ENCODE measurements at places on chromosomes 7 and 10. TPM values are rescaled to one million over a fixed set of nuclear protein-coding genes. Genes with fewer than 3 reads are reported as not detected.

The RADIL gene
- total RNA-seq = 3.7 TPM

The MRPL43 gene
- 29.3 TPM for total RNA-seq

The NOS3 gene
- total RNA-seq = 1.2 TPM

The MACC1 gene
- total RNA-seq = 0.25 TPM

The HABP2 gene
- total RNA-seq = under 0.01 TPM

The CDC14C gene
- not detected for total RNA-seq

The HSPA12A gene
- 38.8 TPM for total RNA-seq

The LRIT1 gene
- not detected for total RNA-seq

The FAM25G gene
- total RNA-seq = not detected

The PPP1R3A gene
- total RNA-seq = not detected

The CHAT gene
- not detected for total RNA-seq

The NPFFR1 gene
- 1.5 TPM for total RNA-seq

The EBLN1 gene
- total RNA-seq = not detected

The C7orf57 gene
- 1.2 TPM for total RNA-seq

The LBX1 gene
- total RNA-seq = not detected

The ELN gene
- 11.3 TPM for total RNA-seq

The PLCE1 gene
- total RNA-seq = 6.6 TPM

The GPER1 gene
- total RNA-seq = 0.98 TPM

The TFPI2 gene
- 0.25 TPM for total RNA-seq

The GPR15LG gene
- not detected for total RNA-seq

The CPA1 gene
- not detected for total RNA-seq

The SLC26A4 gene
- total RNA-seq = 3.4 TPM

The TEX47 gene
- not detected for total RNA-seq

The ASZ1 gene
- not detected for total RNA-seq

The PNLIPRP1 gene
- total RNA-seq = not detected

The ANKRD1 gene
- total RNA-seq = not detected

The PLEKHS1 gene
- not detected for total RNA-seq

The TACR2 gene
- total RNA-seq = 0.49 TPM

The PDE6C gene
- total RNA-seq = not detected

The NUPR2 gene
- total RNA-seq = not detected

The ACHE gene
- 16.7 TPM for total RNA-seq

The KEL gene
- total RNA-seq = 0.49 TPM

The AFAP1L2 gene
- 7.1 TPM for total RNA-seq

The ANKRD30A gene
- total RNA-seq = not detected

The RNF148 gene
- total RNA-seq = 0.25 TPM
